ENCODE measurements at places on chromosomes 7 and 10.

GRCh38 chr10:31069411-31069810, 37.7 kb upstream of the ZNF438 start:
- DNase-seq: no peak

- DNase-seq: no peak
These were observed 522.0 kb upstream of the LRRN3 start for GRCh38 chr7:110568932-110569331.

- DNase-seq: no peak
These were observed 97.7 kb downstream of the CACNA2D1 start for GRCh38 chr7:82345886-82346285.

GRCh38 chr10:129825221-129825620, 138.9 kb downstream of the EBF3 start:
- DNase-seq: no peak

- peak; percentile 74 for DNase-seq
These were observed 538 bp downstream of the TRIM8 start for GRCh38 chr10:102644646-102645387.

DNA sequence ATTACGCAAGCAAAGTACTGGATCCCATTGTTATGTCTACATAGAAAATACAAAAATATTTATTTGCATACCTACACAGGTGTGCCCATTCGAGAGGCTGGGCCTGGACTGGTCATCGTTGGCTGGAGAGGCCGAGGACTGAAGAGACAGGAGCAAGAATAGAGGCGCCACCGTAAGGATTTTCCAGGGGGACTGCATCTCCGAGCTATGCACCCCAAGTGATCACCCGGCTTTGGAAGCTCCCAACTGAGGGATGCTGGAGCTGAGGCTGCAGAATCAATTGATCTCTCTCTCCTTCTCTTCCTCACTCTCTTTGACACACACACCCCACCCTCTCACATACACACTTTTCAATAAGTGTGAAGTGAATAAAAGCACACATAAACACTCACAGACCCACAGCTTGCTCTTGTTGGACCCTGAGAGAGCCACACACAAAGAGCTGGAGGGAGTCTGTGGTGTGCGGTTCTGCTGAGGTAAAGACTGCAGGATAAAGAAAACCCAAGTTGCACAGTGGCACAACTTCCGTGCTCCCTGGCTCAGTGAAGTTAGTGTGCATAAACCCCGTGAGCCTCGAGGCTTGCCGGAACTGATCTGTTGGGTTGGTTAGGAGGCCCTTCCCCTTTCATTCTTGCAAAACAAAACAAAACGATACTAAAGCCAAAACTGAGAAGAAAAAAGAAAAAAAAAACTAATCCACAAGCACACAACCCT, at the start of gene AOAH:
TSS of gene AOAH (minus strand) at position 544 of the 714 bp plus-strand sequence. CDS start at position 198, 346 bp downstream.
- no peak for DNase-seq

GRCh38 chr10:124221356-124222317, 128.2 kb upstream of the CHST15 start:
- no peak for DNase-seq

DNA sequence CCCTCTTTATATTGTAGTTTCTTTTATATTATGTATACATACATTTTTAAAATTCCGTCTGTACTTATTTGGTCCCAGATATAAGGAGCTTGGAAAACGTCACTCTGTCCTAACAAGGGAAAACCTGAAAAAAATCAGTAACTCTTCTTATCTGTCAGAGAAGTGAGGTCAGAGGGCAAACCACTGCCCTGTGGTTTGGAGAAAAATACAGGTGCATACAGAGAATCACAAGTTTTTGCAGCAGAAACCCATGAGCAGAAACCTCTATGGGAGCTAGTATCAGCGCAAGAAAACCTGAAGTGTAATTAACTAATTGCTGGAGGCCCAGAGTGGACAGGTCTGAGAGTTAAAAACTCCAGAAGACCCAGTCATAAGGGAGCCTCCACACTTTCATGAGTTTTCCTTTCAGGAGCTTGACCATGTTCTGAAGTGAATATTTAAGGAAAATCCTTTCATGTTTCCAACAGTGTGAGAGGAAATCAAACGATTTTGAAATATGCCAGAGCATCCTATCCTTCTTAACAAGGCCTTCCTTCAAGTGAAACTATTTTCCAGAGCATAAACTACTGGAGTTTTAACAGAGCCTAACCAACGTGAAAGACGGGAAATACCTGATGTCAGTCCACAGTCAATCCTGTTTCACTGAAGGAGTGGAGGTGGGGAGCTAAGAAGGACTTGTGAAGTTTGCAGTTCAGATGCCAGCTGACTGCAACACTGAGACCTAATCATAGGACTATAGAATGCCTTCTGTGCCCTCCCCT, 290.8 kb upstream of the BMPER start:
- DNase-seq: no peak

- DNase-seq: no peak
These were observed 23.5 kb downstream of the VCL start for GRCh38 chr10:74021248-74022055.

- DNase-seq: peak; percentile 68
These were observed 59.6 kb downstream of the ADRB1 start for GRCh38 chr10:114103284-114103683.

DNA sequence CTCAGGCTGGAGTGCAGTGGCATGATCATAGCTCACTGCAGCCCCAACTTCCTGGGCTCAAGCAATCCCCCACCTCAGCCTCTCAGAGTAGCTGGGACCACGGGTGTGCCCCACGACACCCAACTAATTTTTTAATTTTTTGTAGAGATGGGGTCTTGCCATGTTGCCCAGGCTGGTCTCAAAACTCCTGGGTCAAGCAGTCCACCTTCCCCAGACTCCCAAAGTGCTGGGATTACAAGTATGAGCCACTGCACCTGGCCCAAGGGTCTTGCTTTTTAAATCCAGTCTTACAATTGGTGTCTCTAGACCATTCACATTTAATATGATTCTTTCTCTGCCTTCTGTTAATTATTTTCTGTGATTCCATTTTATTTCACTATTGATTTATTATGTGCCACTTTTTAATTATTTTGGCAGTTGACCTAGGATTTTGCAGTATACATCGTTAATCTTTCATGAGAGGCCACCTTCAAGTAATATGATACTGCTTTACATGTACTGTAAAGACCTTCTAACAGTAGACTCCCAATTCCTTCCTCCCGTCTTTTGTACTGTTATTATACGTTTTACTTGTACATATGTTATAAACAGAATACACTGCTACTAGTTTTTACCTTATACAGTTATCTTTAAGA, 18.7 kb downstream of the MMP21 start:
- no peak for DNase-seq

DNA sequence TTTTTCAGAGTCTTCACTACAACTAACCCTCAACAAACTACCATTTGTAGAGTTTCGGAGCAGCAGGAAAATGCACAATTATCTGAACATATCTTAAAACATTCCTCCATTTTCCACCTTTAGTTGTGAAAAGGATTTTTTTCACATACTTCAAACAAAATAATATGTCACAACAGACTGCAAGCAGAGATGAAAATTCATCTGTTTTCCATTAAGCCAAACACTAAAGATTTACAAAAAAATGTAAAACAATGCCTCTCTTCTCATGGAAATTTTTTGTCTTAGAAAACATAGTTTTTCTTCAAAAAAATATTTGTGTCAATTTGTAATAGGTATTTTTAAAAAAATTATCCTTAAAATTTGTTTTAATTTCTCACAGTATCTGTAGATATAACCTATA, 98.9 kb downstream of the ARHGAP12 start:
- no peak for DNase-seq
